Fibroblast of pulmonary artery (primary cell): ENCODE measurements at places on chromosomes 11 and 22.

DNA sequence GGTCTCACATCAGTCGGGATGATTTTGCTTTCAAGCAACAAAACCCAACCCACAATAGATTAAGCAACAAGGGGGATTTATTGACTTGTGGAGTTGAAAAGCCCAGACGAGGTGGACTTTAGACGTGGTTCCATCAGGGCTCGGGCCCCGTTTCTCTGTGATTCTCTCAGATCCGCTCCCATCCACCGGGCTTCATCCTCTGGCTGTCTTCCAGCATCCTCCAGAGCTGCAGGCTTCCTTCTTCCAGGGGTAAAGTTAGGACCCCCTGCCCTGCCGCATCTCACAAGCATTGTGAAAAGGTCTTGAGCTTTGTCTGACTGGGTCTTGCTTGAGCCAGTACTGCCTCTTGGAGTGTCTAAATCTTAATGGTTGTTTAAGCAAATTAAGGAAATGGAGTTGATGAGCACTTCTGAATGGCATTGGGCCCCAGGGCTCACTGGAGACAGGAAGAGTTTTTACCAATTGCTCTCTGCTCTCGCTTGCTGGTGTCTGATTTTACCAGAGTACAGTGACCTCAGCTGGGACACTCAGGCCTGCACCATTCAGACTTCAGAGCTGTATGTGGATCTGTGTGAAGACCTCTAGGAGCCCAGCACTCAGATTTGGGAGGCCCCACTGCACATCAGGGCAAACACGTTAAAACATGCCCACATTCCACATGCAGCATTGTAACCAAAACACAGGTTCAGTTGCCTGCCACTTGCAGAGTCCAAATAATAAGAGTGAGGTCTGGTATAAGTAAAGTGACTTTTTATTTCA is 13.5 kb upstream of the FTH1 start:
- DNase-seq, result no peak

- no peak for DNase-seq
These were observed 8.4 kb downstream of the TECTA start for GRCh38 chr11:121109471-121109870.

- DNase-seq, result peak; percentile 7
These were observed 286.7 kb upstream of the CCDC90B start for GRCh38 chr11:83572581-83573496.

DNA sequence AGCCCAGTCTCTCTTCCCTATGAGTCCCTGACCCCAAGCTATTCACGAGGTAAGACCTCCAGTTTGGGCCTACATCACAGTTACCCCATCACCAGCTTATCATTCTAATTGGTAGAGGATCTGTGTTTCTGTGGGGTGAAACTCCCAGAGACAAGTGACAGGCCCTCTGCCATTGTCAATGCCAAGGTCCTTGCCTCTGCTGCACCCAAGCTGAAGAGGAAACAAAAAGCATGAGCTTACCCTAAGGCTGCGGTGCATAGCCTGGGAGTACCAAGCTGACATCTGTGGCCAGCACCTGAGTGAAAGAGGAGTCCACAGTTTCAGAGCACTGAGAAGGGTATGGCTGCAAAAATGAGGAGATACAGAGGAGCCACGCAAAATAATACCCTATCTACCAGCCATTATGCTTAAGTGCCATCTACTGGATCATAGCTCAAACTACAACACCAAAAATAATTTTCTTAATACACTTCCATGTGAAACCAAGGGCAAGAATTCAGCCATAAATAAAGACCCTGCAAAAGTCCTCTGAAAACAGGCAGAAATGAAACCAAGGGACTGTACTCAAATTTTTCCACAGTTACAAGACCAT is 62.3 kb upstream of the ANO5 start:
- peak; percentile 2 for DNase-seq

GRCh38 chr11:2149460-2149859 is 10.3 kb upstream of the IGF2 start:
- DNase-seq, result no peak

GRCh38 chr11:9855579-9856287 is 191.9 kb downstream of the SWAP70 start:
- no peak for DNase-seq

DNA sequence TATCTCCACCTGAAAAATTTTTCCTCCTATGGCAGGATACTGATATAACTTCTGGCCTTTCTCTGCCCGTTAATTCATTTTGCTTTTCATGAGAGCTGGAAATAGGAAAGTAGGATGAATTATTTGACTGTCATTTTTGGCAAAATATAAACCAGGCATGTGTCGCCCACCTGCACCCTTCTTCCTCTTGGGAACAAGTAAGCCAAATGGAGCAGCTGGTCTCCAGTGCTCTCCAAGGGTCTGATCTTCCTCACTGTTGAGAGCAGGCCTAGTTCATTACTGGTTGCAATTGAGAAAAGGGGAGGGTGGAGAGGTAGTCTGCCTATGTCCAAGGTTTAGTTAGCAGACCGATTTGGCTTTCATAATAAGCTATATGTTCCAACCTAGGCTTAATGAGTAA is 582.2 kb downstream of the DLG2 start:
- no peak for DNase-seq

DNA sequence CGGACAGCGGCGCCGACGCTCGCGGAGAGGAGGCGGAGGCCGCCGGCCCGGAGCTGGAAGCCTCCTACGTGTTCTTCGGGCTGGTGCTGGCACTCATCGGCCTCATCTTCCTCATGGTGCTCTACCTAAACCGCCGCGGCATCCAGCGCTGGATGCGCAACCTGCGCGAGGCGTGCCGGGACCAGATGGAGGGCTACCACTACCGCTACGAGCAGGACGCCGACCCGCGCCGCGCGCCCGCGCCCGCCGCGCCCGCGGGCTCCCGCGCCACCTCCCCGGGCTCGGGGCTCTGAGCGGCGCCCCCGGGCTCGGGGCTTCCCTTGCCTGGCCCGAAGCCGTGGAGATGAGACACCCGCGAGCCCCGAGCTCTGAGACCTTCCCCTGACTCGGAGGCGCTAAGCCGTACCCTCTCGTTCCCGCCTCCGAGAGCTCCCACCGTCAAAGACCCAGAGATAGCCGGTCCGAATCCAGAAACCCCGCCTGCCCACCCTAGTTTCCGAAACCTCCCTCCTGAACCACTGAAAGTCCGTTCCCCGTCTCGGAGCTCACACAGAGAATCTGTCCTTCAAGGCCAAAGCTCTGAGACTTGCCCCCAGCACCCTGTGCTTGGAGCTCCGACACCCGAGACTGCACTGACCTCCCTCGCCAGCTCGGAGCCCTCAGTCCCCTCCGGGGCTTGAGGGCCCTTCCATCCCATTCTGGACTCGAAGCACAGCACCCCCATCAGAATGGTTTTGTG is 1.5 kb downstream of the TPBGL start:
- DNase-seq, result no peak

DNA sequence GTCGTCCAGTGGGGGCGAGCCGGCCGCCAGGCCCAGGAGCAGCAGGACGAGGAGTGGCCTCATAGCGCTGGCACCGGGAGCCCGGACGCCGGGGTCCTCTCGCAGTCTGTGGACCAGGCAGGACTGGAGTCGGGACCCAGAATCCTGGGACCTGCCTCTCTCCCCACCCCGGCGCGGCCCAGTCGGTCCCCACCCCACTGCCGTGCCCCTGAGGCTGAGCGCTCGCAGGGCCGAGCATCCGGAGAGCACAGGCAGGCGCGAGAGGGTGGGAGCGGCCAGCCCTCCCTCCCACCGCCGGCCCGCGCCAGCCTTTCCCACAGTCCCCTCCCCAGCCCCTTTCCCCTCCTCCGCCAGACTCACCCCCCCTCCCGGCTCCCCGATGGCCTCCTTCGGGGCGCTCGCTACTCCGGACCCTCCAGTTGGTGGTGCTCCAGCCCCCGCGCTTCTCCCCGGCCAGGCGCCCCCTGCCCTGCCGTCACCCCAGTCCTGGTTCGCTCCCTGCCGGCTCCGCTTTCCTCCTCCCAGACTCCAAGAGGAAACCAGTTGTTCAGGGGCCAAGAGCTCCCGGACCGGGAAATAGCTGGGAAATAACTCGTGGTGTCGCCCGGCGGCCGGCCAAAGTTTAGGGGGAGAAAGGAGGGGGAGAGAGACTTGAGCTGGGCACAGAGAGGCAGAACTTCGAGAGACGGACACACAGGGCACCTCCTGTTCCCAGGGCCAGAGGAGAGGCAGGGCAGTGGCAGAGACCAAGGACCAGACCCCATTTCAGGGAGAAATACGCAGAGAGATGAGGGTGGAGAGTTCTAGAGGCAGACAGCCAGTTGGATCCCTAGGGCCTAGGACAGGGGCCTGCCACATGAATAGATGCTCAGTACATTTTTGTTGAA is at the start of gene C1QTNF5:
Gene C1QTNF5 (minus strand): TSS at position 549 of the 887 bp plus-strand sequence. CDS start 486 bp downstream, at position 63.
- DNase-seq, result peak; percentile 89

- peak; percentile 43 for DNase-seq
These were observed 38.5 kb upstream of the SPON1 start for GRCh38 chr11:13923716-13924650.

DNA sequence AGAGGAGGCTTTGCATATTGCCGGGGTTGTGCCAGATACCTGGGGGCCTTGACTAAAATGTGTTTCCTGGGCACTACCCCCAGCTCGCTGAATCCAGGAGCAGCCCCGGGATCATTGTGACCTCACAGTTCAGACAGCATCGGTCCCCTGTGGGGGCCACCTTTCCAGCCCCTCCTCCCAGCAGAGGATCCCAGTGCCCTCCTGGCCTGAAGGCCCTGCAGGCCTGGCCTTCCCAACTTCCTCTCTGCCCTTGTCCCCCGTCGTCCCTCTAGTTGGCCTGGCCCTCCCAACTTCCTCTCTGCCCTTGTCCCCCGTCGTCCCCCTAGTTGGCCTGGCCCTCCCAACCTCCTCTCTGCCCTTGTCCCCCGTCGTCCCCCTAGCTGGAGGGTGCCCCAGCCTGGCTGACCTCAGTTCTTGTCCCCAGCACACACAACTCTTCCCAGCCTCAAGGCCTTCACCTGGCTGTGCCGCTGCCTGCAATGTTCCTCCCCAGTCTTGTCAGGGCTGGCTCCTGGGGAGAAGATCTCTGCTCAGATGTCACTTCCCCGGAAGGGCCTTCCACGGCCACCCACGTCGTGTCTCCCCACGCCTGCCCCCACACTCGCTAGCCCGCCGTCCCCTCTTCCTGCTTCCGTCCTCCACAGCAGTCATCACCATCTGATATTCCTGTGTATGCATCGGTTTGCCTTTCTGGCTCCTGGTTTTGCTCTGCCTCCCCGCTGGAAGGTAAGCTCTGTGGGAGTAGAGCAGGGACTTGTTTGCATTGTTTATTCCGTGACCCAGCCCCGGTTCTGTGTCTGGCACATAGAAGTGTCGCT is 12.6 kb upstream of the ANO1 start:
- no peak for DNase-seq

DNA sequence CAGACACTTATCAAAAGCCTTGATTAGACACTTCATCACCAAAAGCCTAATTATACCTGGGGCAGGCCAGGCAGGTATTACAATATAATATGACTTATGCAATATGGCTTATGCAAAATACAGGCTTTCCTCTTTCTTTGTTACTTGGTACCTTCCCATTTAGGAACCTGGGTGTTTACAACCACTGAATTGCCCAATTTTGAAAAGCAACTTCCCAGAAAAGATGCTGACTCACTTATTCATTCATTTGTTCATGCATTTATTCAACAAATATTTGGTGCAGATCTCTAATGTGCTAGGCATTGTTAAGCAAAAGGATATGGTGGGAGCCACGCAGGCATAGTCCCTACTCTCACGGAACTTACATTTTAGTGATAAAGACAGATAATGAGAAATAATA is 13.6 kb upstream of the JAML start:
- DNase-seq, result no peak

GRCh38 chr11:46917109-46917761 is 1.1 kb downstream of the LRP4 start:
- no peak for DNase-seq

DNA sequence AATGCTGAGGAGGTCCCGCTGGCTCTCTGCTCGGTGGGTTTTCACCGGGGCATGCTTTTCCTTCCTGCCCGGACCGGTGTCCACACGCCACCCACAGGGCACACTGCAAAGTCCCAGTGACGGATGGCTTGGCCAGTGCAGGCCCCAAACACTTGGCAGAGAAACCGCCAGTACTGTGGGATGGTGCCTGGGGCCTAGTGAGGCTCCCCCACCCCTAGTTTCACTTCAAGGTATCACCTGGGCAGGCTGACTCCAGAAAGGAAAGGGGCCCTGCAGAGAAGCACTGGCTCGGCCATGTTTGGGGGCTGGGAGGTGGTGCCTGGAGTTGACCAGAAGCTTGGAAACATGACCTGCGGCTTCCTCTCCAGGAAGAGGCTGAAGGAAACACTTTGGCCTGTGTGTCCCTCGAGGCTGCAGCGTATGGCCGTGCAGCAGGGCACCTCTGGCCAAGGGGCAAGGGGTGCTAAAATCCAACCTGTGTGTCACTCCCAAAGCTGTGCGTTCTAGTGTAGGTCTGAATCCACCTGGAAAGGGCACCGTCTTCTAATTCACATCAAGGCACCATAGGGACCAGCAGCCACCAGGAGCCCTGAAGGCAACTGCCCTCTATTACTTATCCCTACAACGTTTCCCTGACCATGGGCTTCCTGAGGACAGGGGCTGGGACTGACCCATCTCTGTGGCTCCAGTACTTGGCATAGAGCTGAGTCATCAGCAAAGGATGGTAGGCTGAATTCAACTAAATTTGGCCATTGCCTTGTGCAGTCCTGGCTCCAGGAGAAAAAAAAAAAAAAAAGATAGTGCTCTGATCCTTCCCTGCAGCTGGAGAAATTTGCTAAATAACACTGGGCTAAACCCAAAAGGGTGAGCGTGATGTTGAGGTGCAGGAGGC is 22.6 kb downstream of the TPBGL start:
- DNase-seq, result no peak

DNA sequence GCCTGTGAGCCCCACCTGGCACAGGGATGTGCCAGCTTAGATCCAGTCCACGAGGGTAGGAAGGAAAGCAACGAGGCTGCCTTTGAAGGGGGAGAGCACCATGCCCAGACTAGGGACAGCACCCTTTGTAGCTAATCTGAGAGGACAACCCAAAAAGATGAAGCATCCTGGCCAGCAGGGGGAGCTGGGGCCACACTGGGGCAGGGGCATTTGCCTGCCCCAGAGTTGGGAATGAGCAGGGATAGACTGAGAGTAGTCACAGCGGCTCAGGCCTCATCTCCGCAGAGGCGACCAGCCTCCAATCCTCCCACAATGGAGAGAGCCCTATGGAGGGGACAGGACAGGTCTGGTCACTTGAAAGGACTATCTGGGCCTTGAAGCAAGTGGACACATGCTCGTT is 16.4 kb downstream of the LMO1 start:
- DNase-seq, result no peak

GRCh38 chr11:125093502-125093901 is 17.9 kb downstream of the TMEM218 start:
- DNase-seq, result no peak
